ENCODE measurements at places on chromosomes 3 and 15. TPM values are rescaled to one million over a fixed set of nuclear protein-coding genes. Genes with fewer than 3 reads are reported as not detected.

- DNase-seq, result no peak
Observed at GRCh38 chr3:132445817-132446216, 28.5 kb downstream of the DNAJC13 start.

- no peak for DNase-seq
Observed at GRCh38 chr3:51539291-51539941, 897 bp downstream of the RAD54L2 start.

GRCh38 chr3:30292192-30292893 is 314.1 kb upstream of the TGFBR2 start:
- no peak for DNase-seq

GRCh38 chr15:100939791-100940190 is 20.6 kb downstream of the LRRK1 start:
- DNase-seq, result no peak

DNA sequence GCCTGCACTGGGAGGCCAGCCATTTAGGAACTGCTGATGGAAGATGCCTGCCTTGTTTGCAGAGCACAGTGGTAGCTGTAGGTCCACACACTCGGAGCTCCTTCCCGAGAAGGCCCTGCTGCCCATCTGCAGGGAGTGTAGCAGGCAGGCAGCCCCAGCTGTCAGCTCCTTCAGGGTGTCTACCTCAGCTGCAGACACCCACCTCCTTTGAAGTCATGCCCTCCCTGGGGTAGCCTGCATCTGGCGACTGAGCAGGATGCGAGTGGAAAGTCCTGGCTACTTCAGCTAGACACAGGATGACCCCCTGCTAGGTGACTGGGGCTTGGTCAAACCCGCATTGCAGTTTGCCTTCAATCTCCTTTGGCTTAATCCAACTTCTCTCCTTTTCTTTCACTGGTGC is 93.2 kb upstream of the TLE3 start:
- DNase-seq, result no peak

- no peak for DNase-seq
Observed at GRCh38 chr3:128436214-128436613, 30.5 kb downstream of the DNAJB8 start.

DNA sequence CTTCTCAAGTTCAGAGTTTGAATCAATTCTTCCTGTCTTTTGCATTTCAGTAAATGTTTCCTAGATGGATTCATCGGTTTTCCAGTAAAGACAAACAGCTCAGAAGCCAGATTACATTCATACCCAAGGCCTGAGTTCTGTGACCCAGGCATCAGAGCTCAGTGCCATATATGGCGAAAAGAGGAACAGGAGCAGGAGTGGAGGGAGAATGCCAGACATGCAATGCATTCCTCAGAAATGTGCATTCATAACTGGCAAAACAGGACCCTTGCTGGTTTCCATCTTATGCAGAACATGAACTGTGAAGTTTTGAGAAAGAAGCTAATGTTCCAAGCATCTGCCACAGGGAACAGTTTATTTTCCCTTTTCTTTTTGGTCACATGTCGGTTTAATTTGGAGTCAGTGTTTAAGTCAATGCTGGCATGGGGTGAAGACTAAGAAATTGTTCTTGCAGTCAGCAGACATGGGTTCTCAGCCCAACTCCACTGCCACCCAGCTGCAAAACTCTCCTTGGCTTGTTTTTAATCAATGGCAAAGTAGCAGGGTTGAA is 116.5 kb downstream of the LPP start:
- DNase-seq, result no peak

- no peak for DNase-seq
Observed at GRCh38 chr3:123941121-123941520, 19.9 kb downstream of the CCDC14 start.

Gene SLC22A13
- total RNA-seq, result not detected

Gene SAMMSON
- total RNA-seq, result not detected
